ENCODE measurements at places on chromosomes 7 and 10.

GRCh38 chr7:26363465-26363864 lies 71.8 kb downstream of the SNX10 start:
- DNase-seq = no peak

- DNase-seq = no peak
These were observed 81.9 kb upstream of the TRIL start for GRCh38 chr7:29039821-29040578.

DNA sequence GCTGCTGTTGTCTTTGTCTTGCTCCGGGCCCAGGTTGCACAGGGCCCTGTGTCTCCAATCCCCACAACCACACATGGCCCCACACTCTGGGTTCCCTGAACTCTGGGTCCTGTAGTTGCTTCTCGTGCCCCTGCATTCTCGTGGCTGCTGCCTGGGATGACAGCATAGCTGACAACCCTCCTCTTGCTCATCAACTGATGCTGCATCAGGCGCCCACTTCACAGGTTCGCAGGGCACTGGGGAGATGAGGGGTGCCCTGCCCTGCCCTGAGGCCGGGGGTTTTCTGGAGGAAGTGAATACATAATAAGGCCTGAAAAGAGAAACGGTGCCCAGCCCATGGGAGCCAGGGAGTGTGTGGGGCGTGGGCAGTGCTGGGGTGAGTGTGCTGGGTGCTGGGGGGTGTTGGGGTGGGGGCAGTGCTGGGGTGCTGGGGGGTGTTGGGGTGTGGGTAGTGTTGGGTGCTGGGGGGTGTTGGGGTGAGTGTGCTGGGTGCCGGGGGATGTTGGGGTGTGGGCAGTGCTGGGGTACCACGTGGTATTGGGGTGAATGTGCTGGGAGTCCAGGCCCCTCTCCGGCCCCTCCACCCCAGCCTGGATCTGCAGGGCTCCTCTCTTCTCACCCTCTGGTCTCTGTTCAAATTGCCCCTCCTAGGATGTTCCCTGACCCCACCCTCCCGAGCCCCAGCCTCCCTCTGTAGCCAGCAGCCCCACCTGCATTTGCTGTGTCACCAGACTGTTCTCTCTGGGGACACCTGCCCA lies 2.0 kb upstream of the MTG1 start:
- DNase-seq = no peak

DNA sequence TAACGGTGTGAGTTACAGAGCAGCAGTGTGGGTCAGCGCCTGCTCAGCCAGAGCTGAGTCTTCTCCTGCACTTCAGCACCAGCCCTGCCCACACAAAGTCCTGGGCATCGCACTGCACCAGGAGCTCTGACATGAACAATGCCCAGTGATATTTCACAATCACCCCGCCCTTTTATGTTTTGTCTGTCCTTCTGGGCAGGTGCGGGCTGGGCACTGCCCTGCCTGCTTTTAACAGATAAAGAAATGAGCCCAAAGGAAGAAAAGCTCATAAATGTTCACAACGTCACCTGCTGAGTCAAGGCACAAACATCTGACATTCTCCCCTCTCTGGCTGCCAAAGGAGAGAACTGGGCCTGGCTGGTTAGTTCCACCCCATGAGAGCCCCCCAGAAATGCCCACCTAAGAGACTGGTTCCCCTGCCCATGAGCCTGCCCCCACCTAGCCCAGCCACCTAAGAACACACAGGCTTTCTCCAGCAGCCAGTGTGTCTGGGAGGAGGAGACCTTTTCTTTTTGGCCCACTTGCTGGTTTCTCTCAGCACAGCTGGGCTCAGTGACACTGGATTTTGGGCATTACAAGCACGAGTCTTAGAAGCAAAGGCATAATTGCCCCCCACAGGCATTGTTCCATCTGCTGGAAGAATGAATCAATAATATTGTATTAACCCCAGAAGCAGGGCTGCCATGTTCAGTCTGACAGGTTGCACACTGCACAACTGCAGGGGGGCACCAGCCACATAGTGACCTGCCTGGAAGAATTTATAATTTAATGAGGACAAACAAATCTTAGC lies 22.3 kb downstream of the CALML3 start:
- no peak for DNase-seq

GRCh38 chr7:134175334-134176036 lies 48.3 kb downstream of the LRGUK start:
- no peak for DNase-seq

- DNase-seq = no peak
These were observed 60.3 kb upstream of the FEZF1 start for GRCh38 chr7:122364761-122365280.
